Stimulated activated naive B cell treated with anti-CD40 and anti-IgM and Interleukin-4, amounts not matched to agents 10 μg/mL and 1 μg/mL and 100 μg/mL, for 72 hours (primary cell): ENCODE measurements at places on chromosomes 1 and 21.

- DNase-seq: no peak
These were observed 5.7 kb downstream of the MT1HL1 start for GRCh38 chr1:236998546-236998945.

DNA sequence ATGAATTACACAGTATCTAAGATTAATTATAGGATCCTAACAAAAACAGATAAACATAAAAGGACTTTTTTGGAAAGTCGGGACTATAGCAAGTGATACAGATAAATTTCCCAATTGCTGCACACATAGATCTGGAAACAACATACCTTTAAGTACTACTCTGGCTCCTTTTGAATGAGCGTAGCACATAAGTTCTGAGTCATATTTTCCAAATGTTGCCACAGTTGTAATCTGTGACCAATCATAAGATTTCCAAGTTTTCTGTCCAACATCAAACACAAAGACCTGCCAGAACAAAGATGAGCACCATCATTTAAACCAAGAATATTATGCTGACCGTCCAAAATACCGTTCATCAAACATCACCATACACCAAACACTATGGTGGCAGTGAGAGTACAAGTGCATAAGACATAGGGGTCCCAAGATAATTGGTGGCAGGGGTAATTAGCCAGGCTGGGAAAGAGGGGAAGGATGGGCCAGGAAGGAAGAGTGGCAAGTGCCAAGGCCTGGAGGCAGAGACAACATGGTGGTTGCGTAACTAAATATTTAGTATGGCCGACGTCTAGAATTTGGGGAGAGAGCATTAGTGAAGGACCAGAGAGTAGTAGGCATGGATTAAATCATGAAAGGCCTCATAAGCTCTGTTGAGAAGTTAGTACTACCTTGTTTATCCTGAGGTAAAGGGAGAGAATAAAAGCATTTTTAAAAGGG, 3.6 kb downstream of the CTBS start:
- no peak for DNase-seq

DNA sequence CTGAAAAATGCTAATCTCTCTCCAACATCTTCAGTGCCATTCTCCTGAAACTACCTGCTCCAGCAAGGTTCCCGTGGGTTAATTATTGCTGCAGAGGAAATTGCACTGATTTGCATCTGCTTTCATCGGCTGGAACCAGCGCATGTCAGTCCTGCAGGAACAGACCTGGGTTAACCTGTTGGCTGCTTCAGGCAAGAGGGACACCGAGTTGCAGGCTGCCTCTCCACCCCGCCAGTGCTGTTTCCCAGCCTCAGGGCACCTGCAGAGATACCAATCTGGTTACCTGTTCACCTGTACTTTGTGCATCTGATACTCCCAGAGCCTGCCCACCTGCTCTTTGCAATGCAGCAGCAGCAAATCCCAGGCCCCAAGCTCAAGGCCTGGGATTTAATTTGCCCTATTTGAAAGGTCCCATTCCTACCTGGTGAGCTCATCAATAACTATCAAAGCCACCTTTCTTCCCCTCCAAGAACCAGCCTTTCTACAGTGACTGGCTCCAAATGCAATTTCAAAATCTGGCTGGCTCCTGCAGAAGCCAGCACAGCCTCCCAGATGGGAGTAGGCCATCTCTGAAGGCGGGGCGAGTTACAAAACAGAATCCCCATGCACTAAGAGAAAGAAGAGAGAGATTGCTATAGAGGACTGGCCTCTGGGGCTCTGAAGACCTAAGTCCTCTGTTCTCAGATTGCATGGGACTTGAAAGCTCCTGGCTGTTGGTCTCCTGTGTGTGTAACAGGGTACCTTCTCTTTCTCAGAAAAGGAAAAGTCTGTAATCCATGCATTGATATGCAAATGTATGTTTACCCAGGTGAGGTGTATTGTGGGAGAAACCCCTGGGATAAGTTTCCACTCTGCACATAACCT, 67.8 kb downstream of the TOMM20 start:
- no peak for DNase-seq

- DNase-seq: no peak
These were observed 116.8 kb downstream of the CASZ1 start for GRCh38 chr1:10679496-10680220.

DNA sequence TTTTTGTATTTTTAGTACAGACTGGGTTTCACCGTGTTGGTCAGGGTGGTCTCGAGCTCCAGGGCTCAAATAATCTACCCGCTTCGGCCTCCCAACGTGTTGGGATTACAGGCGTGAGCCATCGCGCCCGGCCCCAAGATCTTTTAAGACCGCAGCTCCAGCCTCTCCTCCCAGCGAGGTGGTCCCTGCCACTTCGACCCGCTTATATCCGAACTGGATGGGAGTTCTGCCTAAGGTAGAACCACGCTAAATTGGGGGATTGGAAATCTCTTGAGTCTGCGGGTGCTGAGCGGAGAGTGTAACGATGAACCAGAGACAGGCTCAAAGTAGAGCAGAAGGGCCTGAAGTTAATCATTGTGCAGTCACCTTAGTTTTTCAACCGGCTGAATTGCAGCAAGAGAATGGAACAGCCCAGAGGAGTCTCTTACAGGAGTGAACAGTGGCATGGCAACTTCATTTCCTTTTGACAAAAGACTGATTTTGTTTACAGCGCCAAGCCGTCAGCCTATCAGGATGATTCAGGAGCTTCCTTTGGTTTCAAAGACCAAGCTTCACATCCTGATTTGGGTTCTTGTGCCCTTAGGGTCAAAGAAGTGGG, 726 bp upstream of the CYB5R1 start:
- peak; percentile 10 for DNase-seq

- DNase-seq: no peak
These were observed 99.0 kb downstream of the NGF start for GRCh38 chr1:115239148-115239422.

GRCh38 chr1:116491700-116492357, 79.0 kb downstream of the CD58 start:
- no peak for DNase-seq

DNA sequence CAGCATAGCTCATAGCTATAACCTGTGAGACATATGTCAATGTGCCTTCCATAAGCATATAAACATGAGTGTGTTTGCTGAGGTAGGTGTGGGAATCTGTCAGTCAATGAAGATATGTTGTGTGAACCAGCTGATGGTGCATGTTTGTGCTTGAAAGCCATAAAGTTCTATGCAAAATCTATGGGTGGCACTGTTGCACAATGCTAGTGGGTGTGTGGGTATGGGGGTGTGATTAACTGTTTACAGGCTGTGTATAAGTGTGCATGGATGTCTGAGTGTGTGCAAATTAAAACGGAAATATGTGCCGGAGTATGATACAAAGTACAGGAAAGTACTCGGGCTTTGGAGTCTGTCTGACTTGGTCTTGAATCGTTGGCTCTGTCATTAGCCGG, 1.0 kb upstream of the ATP2B4 start:
- DNase-seq: peak; percentile 11

GRCh38 chr1:229570891-229571516, 12.5 kb upstream of the ABCB10 start:
- peak; percentile 68 for DNase-seq

DNA sequence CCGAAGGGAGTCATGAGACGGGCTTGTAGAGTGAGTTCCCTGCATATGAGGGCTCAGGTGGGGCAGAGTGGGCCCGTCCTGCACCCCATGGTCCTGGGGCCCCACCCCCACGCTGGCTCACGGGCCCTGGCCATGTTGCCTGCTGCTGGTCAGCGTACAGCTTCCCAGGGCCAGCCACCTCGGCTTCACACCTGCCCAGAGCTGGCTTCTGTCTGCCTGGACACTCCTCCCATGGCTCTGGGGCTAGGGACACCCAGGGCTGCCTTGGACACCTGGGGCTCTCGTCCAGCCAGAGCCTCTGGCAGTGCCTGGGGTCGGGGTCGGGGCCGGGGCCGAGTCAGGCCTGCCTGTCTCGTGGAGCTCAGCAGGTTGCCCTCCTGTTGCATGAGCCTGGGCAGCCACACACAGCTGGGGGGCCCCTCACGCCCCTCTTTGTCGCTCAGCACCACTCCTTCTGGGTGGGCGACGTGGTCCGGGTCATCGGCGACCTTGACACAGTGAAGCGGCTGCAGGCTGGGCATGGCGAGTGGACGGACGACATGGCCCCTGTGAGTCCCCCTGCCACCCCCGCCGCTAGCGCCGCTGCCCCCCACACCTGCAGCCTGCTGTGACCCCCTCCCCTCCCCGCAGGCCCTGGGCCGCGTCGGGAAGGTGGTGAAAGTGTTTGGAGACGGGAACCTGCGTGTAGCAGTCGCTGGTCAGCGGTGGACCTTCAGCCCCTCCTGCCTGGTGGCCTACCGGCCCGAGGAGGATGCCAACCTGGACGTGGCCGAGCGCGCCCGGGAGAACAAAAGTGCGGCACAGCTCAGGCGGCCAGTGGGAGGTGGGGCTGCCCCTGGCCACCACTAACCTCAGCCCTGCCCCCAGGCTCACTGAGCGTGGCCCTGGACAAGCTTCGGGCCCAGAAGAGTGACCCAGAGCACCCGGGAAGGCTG, 5.5 kb upstream of the MMP23B start:
- DNase-seq: no peak

DNA sequence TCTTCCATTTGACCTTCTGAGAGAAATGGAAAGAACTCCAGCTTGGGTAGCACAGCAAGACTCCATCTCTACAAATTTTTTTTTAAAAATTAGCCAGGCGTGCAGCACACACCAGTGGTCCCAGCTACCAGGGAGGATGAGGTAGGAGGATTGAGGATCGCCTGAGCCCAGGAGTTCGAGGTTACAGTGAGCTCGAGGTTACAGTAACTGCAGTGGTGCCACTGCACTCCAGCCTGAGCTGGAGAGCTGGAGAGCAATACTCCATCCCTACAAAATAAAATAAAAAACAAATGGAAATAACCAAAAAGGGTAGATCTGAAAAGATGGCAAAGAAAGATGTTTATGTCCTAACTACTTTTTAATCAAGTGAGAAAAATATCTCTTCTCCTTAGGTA, 14.5 kb downstream of the POGZ start:
- no peak for DNase-seq

- no peak for DNase-seq
These were observed 57.2 kb downstream of the CAPN9 start for GRCh38 chr1:230804396-230804795.

- DNase-seq: peak; percentile 14
These were observed 2.9 kb downstream of the LAMC1 start for GRCh38 chr1:183025782-183026774.

- DNase-seq: no peak
These were observed 24.4 kb upstream of the CLDN14 start for GRCh38 chr21:36504067-36505058.

GRCh38 chr1:47938520-47938919, 58.7 kb downstream of the TRABD2B start:
- no peak for DNase-seq

- no peak for DNase-seq
These were observed 113.3 kb downstream of the PTPN14 start for GRCh38 chr1:214438075-214438474.

- no peak for DNase-seq
These were observed 690 bp downstream of the C1orf216 start for GRCh38 chr1:35717911-35718476.

DNA sequence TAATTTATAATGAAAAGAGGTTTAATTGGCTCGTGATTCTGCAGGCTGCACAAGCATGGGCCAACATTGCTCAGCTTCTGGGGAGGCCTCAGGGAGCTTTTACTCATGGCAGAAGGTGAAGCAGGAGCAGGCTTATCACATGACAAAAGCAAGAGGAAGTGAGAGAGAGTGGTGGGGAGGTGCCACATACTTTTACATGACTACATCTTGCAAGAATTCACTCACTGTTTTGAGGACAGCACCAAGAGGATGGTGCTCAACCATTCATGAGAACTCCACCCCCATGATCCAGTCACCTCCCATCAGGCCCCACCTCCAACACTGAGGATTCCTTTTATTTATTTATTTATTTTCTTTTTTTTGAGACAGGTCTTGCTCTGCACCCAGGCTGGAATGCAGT, 5.5 kb upstream of the PLEKHM2 start:
- DNase-seq: peak; percentile 40

- no peak for DNase-seq
These were observed 638 bp upstream of the OLIG2 start for GRCh38 chr21:33025106-33025488.
